ENCODE measurements at places on chromosomes 7 and 10.
A peak's percentile ranks its signal among the peaks of the same experiment; 100 is the strongest.

GRCh38 chr10:128526791-128527375, 400.7 kb upstream of the MKI67 start:
- no peak for DNase-seq

GRCh38 chr7:133230591-133231194, 22.2 kb upstream of the EXOC4 start:
- DNase-seq: peak; percentile 76

- no peak for DNase-seq
These were observed 53.9 kb downstream of the AP3M1 start for GRCh38 chr10:74096777-74097176.

DNA sequence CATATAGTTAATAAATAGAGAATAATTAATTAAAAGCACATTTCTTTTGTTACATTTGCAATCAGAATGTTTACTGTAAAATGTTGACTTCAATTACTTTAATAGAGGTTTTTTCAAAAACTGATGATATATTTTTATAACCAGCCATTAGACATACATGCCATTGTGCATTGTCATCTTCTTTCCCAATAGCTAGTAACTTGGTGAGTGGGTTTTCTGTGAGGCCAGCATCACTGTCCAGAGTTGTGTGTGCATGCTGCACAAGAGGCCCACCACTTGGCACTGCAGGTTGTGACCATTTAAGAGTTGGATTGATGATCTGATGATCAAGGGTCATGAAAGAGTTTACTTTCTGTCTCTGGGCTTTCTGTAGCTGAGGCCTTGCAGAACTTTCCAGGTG, 46.5 kb downstream of the TFEC start:
- DNase-seq: peak; percentile 27

GRCh38 chr10:80443531-80443974, 10.6 kb upstream of the TSPAN14 start:
- no peak for DNase-seq

DNA sequence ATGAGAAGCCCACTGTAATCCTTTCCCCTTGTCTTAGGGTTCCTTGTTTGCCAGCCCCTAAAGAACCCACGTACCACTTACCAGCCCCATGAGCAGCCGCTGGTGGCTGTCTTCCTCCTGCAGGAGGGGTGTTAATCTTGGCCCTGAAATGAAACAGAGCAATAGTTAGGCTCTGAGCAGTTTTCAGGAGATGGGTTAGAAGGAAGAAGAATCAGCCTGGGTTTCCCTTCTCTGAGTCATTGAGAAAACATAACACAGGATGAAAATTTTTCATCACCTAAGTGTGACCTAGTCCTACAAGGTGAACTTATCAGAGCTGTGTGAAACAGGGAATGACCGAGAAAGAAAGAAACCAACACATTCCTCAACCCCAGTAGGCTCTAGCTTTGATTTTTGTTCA, 90.0 kb downstream of the GSAP start:
- DNase-seq: no peak

GRCh38 chr10:121734589-121735045, 136.4 kb upstream of the FGFR2 start:
- peak; percentile 27 for DNase-seq

- DNase-seq: no peak
These were observed 83.6 kb downstream of the WDFY4 start for GRCh38 chr10:48768144-48768766.

DNA sequence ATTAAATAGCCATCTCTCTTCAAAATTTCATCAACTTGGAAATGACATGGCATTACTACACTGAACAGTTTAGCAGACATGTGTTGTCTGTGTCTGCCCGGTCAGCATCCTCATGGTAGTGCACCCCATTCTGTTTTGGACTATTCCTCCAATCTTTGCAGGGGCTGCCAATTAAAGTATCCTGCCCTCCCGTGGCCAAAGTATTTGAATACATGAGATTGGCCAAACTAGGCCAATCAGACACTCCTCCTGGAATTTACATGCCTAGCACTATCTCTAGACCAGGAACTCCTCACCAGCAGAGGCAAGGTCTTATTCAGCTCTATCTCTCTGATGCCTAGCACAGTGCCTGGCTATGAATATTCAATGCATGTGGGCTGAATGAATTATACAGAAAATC, 4.4 kb downstream of the SHTN1 start:
- DNase-seq: no peak

DNA sequence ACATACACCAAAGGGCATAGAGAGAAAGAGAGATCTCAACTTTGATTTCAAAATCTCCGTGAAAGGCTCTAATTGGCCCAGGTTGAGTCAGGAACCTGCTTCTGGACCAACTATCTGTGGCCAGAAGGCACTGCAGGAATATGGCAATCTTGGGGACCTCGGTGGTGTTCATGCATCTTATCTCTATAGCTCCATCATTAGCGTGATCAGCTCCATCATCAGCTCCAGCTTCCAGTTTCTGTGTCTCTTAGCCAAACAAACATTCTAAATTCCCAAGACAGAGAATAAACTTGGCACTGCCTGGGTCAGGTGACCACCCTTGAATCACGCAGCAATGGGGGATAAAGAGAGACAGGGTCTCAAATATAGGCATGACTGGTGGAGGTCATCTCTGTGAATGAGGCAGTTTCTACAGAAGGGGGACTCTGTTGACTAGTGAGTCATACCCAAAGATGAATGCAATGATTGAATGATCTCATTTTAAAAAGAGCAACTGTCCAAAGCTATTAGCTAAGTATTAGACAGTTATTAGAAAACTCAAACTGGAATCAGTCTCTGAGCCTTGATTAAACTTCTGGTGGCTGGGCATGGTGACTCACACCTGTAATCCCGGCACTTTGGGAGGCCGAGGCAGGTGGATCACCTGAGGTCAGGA, 5.4 kb upstream of the NRF1 start:
- no peak for DNase-seq

GRCh38 chr10:79070081-79070605, 1.4 kb downstream of the ZMIZ1 start:
- DNase-seq: peak; percentile 52

- no peak for DNase-seq
These were observed 217.1 kb downstream of the NRG3 start for GRCh38 chr10:82092111-82092510.

GRCh38 chr7:40147371-40148246, 12.8 kb downstream of the SUGCT start:
- DNase-seq: no peak

- no peak for DNase-seq
These were observed 43.0 kb downstream of the CH25H start for GRCh38 chr10:89164080-89164479.

GRCh38 chr10:31073211-31073610, 41.5 kb upstream of the ZNF438 start:
- DNase-seq: no peak

DNA sequence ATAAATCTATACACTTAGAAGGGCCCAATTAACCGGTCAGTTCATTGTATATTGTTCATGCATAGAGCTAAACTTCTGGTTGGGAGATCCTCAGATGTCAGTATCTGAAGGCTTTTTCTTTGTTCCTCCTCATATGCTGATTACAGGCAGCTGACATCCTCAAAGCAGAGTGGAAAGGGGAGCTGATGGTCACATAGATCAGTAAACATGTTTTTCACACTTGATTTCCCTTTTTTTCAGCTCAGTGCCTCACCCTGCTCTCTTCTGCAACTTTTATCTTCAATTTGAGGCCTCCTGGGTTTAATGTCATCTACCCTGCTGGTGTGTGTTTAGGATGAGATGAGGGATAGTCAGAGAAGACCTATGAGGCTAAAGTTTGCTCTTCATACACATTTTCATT, 297.9 kb upstream of the FZD1 start:
- DNase-seq: no peak

DNA sequence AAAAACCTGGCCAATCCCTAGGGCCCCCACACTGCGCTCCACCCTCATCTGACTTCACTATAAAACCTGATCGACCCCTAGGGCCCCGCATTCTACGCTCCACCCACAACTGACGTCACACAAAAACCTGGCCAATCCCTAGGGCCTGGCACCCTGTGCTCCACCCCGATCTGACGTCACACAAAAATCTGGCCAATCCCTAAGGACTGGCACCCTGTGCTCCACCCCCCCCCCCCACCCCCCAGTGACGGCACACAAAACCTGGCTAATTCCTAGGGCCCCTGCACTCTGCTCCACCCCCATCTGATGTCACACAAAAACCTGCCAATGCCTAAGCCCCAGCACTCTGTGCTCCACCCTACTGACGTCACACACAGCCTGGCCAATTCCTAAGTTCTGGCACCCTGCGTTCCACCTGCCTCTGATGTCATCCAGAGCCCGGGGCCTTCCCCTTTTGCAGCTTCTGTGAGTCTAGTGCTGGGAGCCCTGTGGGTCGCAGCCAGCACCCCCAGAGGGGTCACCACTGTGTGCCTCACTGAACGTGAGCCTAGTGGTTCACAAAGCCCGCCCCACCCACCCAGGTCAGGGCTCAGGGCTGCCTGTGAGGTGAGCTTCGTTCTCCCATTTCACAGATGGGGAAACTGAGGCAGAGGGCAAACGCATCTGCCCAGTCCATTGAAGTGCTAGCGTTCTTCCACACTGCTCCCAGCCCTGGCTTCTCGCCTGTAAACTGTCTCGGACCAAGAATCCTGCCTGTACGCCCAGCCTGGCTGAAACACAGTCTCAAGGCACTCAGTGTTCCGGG, 40.6 kb downstream of the MICALL2 start:
- peak; percentile 28 for DNase-seq

DNA sequence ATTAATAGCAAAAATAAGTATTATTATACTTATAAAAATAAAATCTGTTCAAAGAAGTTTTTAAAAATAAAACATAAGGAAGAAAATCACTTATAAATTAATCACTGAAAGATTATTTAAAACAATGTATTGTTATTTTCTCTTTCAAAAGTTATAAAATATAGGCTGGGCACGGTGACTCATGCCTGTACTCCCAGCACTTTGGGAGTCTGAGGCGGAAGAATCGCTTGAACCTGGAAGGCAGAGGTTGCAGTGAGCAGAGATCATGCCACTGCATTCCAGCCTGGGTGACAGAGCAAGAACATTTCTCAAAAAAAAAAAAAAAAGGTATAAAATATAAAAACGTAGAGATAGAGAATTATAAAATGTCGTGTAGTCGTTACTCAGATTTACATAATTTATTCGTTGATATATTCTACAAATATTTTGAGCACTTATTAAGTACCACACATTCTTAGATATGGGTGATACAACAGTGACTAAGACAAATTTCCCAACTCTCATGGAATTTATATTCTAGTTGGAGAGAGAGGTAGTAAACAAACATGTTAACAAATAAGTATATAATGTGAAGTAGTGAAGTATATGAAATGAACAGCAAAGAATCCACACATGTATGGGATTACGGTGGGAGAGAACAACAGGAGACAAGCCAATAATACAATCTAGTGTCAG, 1030.0 kb downstream of the SORCS1 start:
- DNase-seq: no peak

DNA sequence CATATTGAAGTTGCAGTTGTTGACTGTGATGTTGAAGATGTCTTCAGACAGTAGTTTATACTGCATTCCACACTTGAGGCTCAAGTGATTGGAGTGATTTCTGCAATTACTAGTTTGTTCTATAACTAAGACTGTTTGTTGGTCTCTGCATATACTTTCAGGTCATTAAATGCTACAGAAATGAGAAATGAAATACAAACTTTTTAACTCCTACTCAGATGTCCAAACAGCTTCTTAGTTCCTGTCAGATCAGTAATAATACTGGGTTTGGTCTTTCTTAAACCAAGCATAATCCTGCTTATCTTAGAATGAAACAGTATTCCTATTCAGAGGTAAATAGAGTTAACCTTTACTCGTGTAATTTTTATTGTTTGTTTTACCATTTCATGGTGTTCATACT, 115.9 kb downstream of the CCNY start:
- no peak for DNase-seq

DNA sequence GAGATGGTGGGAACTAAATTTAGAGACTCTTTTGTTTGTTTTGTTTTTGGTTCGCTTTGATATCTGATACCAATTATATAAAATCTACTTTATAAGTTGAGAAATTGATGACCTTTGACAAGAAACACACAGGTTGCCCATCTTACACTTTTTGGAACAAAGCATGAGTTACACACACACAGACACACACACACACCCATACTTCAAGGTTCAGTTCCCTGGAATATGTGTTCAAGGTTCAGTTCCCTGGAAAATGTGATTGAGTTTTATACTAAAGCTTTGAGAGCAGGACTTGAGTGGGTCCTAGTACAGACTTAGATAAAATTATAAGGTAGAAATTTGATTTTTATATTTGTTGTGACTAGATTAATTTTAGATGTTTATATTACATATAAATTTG, 134.2 kb upstream of the PRR15 start:
- no peak for DNase-seq

- no peak for DNase-seq
These were observed 120.1 kb upstream of the CHST15 start for GRCh38 chr10:124213471-124213870.

DNA sequence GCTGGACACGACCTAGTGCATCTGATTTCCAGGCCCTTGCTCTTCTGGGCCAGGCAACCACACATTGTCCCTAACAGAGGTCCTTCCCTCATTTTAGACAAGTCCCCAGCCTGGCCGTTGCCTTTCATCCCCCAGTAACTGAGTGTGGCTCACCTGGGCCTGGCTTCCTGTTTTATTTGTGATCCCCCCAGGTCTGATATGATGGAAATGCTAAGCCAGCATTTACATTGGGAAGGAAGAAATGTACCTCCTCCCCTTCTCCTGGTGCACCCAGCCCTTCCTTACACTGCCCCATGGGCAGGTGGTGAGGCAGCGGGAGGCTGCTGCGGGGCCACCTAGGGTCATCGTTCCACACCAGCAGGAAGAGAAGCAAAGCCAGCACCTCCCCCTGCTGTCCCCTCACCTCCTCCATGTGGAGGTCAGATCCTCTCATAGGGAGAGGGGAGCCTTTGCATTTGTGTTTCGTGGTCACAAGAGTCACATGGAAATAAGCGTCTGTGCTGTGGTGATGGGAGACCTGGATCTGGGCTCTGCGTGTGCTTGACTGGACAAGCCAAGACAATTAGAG, 108.8 kb downstream of the GLRX3 start:
- no peak for DNase-seq

DNA sequence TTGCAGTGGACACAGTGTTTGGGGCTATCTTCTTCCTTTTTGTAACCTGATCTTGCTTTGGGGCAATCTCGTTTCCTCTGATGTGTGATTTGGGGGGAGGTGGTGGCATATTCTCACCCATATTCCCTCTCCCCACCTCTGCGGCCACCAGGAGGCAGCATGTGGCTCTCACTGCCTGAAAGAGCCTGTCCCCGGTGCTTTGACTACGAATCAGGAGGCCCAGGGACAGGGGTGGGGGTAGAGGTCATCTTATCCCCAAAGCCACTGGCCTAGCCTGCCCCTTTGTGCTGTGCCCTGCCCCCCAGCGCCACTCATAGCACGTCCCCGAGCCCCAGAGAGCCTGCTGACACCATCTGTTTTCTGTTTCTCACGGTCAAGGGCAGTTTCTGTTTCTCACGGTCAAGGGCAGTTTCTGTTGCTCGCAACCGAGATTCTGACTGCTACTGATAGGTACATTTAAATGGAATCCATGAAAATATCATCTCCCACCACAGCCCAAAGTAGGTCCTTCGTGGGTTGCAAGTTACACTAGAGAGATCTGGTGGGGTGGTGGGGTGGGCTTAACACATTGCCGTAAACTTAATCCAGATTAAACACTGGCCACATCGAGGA, 28.2 kb downstream of the PHYH start:
- no peak for DNase-seq

Measured in fibroblast of the aortic adventitia (primary cell).